Stimulated activated CD4-positive, alpha-beta T cell treated with anti-CD3 and anti-CD28 coated beads, Interleukin-12 subunit alpha, Interleukin-12 subunit beta, amount 100 ng/mL, for 48 hours (primary cell): ENCODE measurements at places on chromosomes 13 and 19.

GRCh38 chr19:40281381-40282208 lies 3.5 kb downstream of the AKT2 start:
- DNase-seq = no peak

DNA sequence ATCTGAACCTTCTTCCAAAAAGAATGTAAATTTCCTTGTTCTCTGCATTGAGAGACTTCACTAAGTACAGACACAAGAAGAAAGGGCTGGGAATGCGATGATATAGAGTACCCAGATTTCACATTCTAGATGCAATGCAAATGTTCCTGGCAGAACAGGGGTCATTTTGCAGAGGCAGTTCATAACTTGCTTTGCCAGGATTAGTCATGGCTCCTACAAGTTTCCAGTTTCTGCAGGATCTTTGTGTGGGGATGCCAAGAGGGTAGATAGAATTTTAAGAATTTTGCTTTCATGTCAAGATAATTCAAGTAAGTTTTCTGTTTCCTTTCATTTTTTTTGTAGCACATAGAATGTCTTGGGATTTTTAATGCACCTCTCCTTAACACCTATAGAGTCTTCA lies 181.2 kb downstream of the FGF9 start:
- DNase-seq = no peak

DNA sequence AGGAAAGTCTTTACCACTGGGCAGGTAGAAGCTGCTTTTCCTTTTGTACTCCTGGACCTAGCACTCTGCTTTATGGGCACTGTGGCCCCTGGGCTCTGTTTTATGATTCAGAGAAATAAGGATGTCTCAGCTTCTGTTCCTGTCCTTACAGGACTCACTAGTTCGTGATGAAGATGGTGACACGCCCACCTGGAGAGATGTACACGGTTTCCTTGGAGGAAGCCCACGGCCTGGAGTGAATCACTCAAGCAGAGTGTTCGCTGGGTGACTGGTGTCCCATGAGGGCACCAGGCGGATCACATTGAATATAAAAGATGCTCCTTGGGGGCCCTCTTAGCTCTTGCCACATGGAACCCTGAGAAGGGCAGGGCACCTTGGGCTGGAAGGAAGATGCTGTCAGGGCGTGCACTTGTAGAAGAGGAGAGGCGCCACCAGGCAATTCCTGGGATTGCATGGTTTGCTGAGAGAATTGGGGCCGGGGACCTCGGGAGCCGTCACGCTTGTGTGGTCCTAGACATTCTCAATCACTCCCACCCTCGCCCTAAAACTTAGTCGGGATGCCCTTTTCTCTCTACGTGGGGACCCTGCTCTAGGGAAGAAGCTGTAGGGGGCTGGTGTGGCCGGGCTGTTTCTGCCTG lies 202.6 kb downstream of the TSHZ3 start:
- DNase-seq = no peak

- DNase-seq = no peak
These were observed at the start of gene WTIP for GRCh38 chr19:34480971-34481841. WTIP (plus strand) TSS chr19:34481758; CDS start chr19:34481975, 217 bp downstream.

- no peak for DNase-seq
These were observed 103.9 kb downstream of the DOCK9 start for GRCh38 chr13:98874029-98874397.

DNA sequence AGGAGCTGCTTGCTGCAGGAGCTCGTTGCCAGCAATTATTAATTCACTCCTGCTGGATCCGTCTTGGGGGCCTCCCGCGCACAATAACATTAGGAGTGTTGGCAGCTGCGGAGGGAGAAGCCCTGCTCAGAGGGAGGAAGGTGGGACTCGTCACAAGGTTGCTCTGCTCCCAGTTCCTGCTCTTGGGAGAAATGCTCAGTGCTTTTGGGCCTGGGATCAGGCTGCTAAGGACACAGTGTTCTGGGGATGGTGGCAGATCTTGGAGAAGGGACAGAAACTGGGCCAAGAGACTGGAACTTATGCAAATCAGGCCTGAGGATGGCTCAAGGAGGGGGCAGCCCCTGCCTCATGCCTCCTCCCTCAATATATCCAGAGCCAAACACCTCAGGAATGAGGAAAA lies 78.9 kb upstream of the OLFM4 start:
- DNase-seq = no peak
